ENCODE measurements at places on chromosomes 5 and 9.

DNA sequence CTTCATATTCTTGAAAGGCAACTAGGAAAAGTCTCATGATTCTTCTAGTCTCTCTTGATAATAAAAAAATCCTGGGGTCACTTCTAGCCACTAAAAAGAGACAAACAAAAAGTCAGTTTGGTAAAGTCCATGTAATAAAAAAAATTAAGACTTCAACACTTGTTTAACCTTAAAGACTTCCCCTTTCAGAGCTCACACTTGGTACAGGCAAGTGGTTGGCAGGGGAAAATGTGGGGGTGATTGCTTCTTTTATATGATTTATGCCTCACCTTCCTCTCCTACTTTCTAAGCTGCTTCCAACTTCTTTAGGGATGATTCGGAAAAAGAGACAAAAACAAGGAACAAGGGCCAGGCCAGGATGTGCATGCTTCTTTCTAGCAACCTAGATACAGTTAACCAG, 5.1 kb upstream of the ERCC6L2 start:
- DNase-seq, result no peak

- no peak for DNase-seq
Measured at GRCh38 chr5:1948663-1949191, 66.0 kb upstream of the IRX4 start.

- DNase-seq, result no peak
Measured at GRCh38 chr9:13444245-13445102, 165.0 kb upstream of the MPDZ start.

GRCh38 chr9:100601216-100601615, 23.3 kb downstream of the CAVIN4 start:
- DNase-seq, result peak; percentile 57

GRCh38 chr5:60586307-60586901, 113.6 kb downstream of the DEPDC1B start:
- peak; percentile 23 for DNase-seq

GRCh38 chr5:33936004-33936380, 194 bp upstream of the RXFP3 start:
- DNase-seq, result peak; percentile 67

DNA sequence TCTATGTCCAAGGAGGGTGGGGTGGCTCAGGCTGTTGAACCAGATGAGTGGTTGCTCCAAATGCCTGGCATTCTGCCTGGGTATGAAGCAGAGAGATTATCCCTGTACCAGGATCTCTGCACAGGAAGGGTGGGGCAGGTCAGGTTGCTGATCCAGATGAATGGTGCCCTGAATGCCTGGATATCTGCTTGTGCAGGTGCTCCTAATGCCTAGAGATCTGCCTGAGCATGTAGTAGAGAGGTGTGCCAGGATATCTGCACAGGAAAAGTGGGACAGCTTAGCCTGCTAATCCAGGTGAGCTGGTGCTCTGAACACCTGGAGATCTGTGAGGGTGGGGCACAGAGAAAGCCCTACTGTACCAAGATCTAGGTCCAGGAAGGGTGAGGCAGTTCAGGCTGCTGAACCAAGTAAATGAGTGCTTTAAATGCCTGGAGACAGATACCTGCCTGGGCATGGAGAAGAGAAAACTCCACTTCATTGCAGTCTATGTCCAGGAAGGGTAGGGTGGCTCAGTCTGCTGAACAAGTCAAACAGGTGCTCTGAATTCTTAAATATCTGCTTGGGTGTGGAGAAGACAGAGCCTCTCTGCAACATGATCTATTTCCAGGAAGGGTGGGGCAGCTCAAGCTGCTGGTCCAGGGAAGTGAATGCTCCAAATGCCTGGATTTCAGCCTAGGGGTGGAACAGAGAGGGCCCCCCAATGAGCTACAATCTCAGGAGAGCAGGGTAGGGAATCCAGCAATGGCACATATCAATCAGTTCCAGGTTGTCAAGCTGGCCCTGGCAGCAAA, 189.4 kb upstream of the DMRTA1 start:
- DNase-seq, result no peak

GRCh38 chr9:97468658-97469448, 32.6 kb upstream of the TMOD1 start:
- DNase-seq, result peak; percentile 52

- no peak for DNase-seq
Measured at GRCh38 chr9:38413283-38413682, 11.0 kb downstream of the IGFBPL1 start.

GRCh38 chr5:5340206-5340729, 82.2 kb upstream of the ICE1 start:
- DNase-seq, result peak; percentile 99

DNA sequence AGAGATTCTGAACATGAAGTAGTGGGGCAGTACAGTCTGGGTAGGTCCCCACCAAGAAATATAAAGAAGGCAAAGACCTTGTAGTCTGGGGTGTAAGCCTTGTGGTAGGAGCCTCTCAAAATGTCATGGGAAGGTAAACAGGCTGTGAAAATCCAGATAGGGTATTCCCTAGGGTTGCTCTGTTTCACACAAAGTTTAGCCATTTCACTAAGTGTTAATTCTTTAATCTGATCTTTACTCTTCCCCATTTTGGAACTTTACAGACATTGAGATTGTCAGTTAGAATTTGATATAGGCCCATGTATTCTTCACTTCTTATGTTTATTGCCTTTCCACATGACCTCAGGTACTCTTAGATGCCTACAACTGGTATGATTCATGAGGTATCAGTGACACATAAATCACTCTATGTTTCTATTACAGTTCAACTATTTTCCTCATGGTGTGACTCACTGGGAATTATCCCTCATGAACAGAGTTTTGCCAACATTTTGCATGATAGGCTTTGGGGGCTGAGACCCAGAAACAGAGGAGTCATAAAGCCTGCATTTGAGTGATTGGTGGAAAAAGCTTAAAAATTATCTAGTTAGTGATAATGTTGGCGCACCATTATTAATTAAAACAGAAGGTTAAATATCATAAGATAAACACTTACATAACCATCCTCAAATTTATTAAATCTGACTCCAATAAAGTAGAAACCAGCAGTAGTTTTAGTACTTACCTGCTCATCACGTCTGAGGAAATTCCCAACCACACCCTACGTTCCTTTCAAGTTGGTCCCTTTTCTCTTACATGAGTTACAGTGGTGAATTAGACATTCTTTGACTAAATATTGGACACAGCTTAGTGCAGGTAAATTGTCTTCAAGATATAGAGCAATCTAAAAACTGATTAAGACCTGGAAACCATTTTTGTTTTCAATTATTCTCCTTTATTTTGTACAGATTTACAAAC, 399.8 kb upstream of the MEF2C start:
- peak; percentile 91 for DNase-seq

DNA sequence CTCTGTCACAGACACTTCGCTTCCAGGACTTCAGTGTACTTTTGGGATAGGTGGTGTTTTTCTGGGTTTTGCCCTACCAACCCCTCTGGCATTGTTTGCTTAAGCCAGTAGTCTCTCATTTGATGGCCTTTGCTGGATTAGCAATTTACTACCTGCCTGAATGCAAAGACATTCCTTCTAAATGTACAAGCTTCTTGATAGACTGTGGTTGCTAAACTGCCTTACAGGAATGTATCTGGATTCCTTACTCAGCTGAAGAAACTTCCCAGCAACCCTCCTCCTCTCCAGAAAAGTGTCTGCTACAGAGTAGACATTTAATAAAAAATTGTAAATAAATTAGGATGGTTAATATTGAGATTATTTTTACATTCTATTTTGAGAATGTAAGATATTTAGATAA, 1916.7 kb downstream of the EFNA5 start:
- peak; percentile 51 for DNase-seq

- DNase-seq, result no peak
Measured at GRCh38 chr5:94103514-94104245, 362.3 kb upstream of the POU5F2 start.

- no peak for DNase-seq
Measured at GRCh38 chr9:126420135-126420534, 93.5 kb downstream of the MVB12B start.

DNA sequence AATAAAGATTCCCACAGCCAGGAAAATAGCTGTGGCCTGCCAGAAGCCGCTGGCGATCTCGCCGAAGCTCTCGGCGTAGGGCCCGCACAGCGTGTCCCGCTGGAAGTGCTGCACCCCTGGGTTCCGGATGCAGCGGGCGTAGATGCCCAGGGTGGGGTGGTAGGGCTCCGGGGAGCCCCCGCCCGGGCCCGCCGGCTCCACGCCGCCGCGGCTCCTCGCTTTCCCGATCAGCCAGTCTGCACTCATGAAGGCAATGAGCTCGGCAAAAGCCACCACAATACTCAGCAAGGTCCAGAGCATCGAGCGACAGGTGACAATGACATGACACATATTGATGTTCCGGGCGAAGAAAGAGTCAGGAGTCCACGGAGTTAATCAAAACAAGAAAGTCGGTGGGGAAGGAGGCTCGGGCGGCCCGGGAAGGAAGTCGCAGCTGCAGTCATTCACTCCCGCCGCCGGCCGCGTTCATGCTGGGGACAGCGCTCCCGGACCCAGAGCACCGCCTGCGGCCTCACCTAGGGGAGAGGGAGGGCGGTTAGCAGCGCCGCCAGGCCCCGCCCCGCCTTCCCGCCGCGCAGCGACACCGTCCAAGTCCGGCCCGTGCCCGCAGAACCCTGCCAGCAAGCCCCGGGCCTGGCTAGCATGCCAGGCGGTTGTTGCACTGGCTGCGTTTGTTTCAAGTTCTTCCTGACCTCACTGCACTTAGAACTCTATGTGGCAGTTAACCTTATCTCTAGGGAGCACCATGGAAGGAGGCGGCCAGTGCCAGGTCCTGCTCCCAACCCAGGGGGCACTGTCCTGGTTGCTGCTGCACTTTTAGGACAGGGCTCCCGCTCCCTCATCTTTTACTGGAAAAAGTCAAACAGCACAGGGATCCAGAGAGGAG, 138.4 kb downstream of the LHFPL2 start:
- no peak for DNase-seq

DNA sequence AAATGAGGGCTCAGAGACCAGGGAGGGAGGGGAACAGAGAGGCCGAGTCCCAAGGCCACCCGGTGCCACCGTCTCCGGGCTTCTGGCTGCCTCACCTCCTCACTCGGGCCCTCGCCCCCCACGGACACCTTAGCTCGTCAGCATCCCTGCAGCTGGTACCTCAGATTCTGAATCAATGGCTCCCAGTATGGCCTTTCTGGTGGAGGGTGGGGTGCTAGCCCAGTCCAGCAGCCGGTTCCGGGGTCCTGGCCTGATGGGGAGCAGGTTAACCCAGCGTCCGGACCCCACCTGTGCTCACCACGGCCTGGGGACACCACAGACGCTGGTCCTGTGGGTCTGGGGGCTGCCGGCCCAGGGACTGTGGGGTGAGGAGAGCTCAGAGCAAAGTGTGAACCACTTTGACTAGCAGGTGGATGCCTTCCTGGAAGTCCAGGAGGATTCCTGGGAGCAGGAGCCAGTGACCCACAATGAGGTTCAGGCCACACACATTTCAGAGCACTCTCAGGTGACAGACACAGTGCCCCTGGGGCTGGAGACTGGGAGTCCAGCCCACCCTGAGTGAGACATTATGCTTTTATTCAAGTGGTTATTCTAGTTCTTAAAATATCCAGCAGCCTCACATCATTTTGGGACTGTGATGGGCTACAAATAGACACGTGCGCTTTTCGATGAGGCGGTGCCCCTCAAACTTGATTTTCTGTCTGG, 53.3 kb downstream of the AHRR start:
- DNase-seq, result no peak

GRCh38 chr5:1523480-1523792, 324 bp downstream of the LPCAT1 start:
- no peak for DNase-seq

GRCh38 chr5:149060325-149060724, 2.5 kb downstream of the SH3TC2 start:
- DNase-seq, result peak; percentile 57

DNA sequence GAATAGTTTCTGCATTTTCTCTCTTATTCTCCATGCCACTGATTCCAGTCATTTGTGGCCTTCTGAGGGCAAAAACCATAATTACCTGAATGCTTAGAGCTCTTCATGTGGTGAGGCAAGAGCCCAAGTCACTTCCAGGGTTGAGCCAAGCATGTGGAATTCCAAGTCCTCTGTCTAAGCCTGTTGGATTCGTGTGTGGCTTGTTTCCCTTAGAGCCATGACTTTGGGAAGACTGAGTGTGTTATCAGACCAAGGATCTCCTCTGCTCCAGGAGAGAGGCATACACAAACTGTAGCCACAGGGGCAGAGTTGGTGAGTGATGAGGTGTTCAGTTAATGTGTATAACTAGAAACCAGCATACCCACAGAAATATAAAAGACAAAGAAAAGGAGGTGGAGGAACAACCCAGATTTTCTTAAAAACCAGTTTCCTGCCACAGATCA, 27.1 kb downstream of the SLC22A5 start:
- no peak for DNase-seq

DNA sequence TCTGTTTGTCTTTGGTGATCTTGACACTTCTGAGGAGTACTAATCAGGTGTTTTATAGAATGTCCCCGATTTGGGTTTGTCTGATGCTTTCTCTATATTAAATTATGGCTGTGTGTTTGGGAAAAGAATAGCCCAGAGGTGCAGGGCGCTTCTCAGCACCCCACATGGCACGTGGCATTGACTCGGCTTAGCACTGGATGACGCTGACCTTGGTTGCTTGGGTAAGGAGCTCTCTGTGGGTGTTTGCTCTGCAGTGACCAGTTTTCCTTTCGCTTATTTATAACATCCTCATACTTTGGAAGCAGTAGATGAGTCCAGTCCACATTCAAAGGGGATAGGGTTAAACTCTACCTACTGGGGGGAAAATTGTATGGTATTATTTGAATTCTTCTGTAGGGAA, 12.5 kb upstream of the FAM120AOS start:
- DNase-seq, result no peak

DNA sequence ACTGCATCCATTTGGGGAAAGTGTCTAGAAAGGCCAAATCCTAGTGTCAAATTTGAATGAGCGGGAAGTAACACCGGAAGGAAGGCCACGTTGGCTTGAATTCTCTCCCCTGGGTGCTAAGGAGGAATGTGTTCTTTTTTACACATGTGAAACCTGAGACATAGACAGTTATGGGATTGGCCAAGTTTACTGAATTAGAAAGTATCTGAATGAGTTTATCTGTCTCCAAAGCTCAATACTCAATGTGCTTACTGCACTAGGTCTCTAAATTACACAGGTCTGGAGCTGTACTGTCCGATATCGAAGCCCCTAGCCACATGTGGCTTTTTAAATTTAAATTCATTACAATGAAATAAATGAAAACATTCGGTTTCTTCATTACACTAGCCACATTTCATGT, 6.0 kb downstream of the DMRT1 start:
- DNase-seq, result no peak

DNA sequence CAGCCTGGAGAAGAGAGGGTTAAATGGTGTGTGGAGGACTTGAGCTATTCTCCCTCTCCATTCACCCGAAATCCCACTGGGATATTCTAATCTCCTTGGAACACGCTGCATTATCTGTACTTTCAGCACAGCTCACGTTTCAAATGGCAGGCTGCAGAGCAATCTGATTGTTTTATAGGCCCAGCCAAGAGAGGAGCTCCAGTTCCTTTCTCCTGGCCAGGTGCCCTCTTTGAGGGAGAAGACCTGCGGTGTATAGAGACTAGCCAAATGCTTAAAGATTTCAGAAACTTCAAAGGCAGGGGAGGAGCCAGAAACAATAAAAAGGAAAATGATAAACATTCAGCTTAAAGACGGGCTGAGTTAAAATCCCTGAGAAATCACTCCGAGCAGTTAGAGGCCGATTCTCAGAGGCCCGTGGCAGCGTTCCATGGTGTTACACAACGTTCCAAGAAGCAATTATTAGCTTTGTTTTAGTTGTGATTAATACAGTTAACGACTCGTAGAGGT, 564.0 kb upstream of the KLF4 start:
- peak; percentile 76 for DNase-seq

GRCh38 chr5:179776411-179776938, 17.3 kb upstream of the LTC4S start:
- DNase-seq, result no peak

GRCh38 chr5:14357851-14358250, 214.7 kb downstream of the TRIO start:
- DNase-seq, result no peak

Data from fibroblast of skin of right biceps (primary cell).